DMS 273 treated with DMSO at 0.1 percent for 48 hours (cell line): ENCODE measurements at places on chromosomes 7 and 10.
A peak's percentile ranks its signal among the peaks of the same experiment; 100 is the strongest.

DNA sequence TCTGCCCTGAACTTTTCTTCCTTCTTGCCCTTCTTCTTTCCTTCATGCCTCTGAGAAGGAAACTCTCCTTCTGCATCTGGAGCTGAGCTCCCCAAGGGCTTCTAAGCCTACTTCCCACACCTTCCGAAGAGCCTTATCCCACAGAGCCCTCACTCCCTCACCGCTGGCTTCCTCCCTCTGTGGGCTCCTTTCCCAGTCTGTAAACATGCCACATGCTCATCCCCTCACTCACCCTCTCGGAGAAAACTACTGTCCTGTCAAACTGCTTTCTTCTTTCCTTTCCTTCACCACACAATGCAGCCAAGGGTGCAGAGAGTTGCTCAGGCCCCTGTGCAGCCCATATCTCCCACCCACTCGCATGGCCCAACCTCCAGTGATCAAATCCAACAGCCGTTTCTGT is 18.1 kb downstream of the ANKRD16 start:
- DNase-seq: no peak

- no peak for DNase-seq
These were observed 109.5 kb upstream of the GATA3 start for GRCh38 chr10:7945034-7945433.

- no peak for DNase-seq
These were observed 2.5 kb downstream of the HMX2 start for GRCh38 chr10:123150271-123150985.

DNA sequence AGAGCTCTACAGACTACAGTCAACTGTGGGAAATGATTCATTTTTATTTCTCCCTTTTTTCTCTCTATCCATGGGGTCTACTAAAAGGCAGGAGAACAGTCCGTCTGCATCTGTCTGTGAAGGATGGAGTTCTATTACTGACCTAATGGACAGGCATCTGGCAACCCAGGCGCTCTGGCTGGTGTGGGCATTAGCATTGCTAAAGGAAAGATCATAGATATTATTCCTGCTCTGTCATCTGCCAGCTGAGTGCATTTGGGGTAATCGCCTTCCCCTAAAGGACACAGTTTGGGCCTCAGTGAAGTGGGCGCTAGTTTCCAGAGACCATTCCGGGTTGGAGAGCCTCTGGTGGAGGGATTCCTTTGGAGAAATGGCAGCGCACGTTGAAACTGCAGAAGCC is 201.3 kb upstream of the TCERG1L start:
- no peak for DNase-seq

DNA sequence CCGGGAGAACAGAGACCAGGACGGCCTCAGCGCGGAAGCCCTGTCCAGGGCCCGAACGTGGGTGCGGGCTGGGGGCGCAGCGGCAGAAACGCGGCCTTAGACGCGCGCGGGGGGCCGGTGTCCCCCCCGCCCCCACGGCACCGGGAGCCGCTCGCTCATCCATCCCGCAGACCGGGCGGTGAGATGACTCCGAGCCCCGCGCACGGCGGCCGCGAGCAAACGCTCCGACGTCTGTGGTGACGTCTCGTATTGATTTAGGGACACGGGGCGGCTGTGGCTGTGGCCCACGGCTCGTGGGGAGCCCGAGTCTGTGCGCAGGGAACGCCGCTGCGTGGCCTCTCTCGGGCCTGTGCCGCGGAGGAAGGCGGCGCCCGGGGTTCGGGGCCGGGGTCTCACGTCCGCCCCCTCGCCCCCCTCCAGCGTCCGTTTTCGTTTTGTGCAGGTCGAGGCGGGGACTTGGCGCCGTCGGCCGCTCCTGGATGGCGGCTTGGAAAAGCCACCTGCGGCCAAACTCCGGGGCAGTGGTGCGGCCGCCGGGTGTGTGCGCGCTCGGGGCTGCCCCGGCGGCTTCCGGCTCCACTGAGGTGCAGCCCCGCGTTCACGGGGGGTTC is 1.0 kb upstream of the NKX6-2 start:
- no peak for DNase-seq

GRCh38 chr10:121096617-121097431 is 245.7 kb downstream of the WDR11 start:
- no peak for DNase-seq

DNA sequence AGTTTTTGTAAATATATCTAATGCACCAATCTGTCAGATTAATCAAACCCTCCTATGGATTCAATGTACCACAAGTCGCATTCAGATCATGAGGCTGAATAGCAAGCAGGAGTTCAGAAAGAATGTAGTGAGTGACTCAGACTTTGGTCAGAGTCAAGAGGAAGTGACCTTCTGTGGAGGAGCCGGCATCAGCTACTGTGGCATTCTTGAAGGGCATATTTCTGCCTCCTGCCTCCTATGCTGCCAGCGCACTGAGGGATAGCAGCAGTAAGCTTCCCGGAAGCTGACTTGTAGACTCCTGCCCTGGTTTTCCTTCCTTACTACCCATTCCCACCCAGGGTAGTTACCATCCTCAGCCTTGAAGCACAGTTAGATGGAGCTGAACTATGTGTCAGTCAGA is 867.5 kb downstream of the NRG3 start:
- no peak for DNase-seq

- DNase-seq: no peak
These were observed 108.1 kb upstream of the PODXL start for GRCh38 chr7:131664570-131664969.

DNA sequence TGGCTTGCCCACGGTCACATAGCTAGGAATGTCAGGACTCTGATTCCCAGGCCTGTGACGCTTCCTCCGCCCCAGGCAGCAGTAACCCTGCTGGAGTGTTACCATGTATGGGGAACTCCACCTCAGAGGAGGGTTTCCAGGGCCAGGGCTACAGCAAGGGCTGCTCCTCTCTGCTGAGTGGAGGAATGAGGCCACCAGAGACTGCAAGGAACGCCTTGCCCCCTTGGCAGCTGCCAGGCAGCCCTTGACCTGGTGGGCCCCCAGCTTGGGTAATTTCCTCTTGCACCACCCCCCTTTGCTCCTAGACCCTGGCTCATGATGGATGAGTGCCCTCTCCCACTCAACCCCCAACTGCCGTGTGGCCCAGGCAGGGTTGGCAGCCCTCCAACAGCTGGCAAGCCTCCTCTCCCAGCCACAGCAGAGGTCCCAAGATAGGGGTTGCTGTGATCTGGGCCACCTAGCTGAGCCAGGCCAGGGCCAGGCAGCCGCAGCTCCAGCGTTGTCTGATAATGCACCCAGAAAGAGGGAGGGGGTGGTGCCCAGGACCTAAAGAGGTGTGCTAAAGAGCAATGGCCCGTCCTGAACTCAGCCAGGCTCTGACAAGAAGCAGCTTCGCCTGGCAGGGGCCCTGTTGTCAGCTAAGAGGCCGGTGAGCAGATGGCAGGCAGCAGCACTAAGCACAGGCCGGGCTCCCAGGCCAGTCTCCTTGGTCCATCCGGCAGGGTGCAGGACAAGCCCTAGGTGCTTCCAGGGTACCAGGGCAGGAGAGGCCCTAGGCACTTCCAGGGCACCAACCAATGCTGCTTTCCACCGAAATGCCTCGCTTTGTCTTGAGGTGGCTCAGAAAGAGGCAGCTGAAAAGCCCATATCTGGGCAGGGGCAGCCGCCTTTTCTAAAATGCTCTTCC is 35.4 kb downstream of the DRGX start:
- peak; percentile 11 for DNase-seq

- no peak for DNase-seq
These were observed 17.5 kb downstream of the CCNY start for GRCh38 chr10:35353805-35354204.
